ENCODE measurements at places on chromosomes 5 and 9.

DNA sequence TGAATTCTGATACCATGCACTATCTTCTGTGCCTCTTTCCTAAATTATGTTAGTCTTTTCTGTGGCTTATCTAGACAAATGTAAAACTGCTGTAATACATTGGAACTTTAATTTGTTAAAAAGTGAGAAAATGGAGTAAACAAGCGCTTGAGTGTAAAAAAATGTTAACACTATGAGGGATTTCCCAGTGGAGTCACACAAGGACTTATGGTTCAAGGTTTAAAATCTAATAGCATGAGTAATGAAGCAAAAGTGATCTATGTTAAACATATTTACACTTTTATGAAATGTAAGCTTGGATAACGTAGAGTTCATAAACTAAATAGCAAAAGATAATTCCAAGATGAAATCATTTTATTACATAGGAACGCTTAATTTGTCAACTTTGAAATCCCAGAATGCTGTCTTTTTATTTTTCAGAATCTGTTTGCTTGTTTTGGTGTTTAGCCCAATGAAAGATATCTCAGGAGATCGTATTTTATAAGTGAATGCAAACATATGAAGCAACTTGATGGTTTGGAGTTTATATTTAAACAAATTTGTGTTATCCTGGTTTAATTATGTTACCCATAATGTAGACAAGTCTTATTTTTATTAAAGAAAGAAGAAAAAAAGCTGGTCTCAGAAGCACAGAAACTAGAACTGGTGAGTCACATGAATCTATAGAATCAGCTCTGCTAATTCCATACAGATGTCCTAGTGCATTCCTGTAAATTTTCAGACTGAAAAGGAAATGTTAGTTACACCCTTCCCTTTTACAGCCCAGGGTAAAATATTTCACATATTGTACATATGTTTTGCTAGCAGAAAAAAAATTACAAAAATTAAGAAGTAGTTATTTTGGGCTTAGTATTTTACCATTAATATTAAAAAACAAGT, 34.2 kb upstream of the FBN2 start:
- DNase-seq = no peak

GRCh38 chr9:123248630-123249029, 19.8 kb downstream of the STRBP start:
- DNase-seq = no peak

GRCh38 chr5:152717393-152717792, 312.3 kb upstream of the NMUR2 start:
- DNase-seq = no peak

- no peak for DNase-seq
Measured at GRCh38 chr5:73564675-73565074, 764 bp downstream of the ANKRA2 start.

GRCh38 chr5:167951116-167951515, 340.3 kb upstream of the WWC1 start:
- no peak for DNase-seq

- no peak for DNase-seq
Measured at GRCh38 chr5:20617841-20618240, 629.8 kb upstream of the CDH18 start.

DNA sequence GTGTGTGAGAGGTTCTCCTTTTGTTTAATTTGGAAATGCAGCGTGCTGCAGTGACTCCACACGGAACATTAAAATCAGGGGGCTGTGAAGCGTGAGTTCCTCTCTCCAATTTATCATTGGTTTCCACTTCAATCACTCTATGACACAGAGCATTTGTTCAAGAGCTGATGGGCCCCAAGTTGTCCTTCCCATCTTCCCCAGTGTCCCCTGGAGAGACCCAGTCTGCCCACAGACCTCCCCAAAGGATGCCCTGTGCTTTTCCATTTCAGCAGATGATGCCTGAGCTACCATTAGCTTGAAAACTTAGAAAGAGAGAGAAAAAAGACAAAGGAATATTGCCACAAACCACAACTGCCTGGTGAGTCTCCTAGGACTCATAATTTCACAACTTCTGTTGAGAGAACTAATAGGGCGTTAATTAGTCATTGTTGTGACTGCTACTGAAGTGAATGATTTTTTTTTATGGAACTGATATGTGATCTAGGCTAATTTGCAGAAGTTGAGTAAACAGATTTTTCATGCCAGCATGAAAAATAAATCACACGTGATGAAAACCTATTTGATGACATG, 772.7 kb downstream of the SEMA5A start:
- DNase-seq = no peak

- DNase-seq = peak; percentile 7
Measured at GRCh38 chr5:35436400-35437057, 181.1 kb upstream of the SPEF2 start.

GRCh38 chr5:134227776-134228175, 1.9 kb upstream of the PPP2CA start:
- no peak for DNase-seq

GRCh38 chr5:124878583-124879342, 132.3 kb upstream of the ZNF608 start:
- no peak for DNase-seq

GRCh38 chr9:111661802-111662521, 557 bp downstream of the GNG10 start:
- DNase-seq = peak; percentile 18

All from COR-L47 (cell line).